ENCODE measurements at places on chromosomes 12 and 14.

- DNase-seq = no peak
These were observed 11.3 kb upstream of the NUDT4 start for GRCh38 chr12:93366422-93366821.

GRCh38 chr12:58919231-58920101 lies 838 bp downstream of the LRIG3 start:
- no peak for DNase-seq

- DNase-seq = no peak
These were observed 113.0 kb downstream of the AACS start for GRCh38 chr12:125178222-125178621.

- peak; percentile 56 for DNase-seq
These were observed 24.6 kb downstream of the TPCN1 start for GRCh38 chr12:113245695-113246477.

- no peak for DNase-seq
These were observed 981.8 kb downstream of the TMEM121 start for GRCh38 chr14:106508216-106508615.

GRCh38 chr12:105085501-105085900 lies 1.2 kb upstream of the ALDH1L2 start:
- no peak for DNase-seq

- no peak for DNase-seq
These were observed 75.7 kb upstream of the NEDD1 start for GRCh38 chr12:96831346-96831745.

- no peak for DNase-seq
These were observed 13.9 kb downstream of the SYT1 start for GRCh38 chr12:78878459-78878858.

GRCh38 chr12:6280672-6281071 lies 29.8 kb upstream of the PLEKHG6 start:
- no peak for DNase-seq

Measured in hypothalamus (tissue), 51 donors.